ENCODE measurements at places on chromosomes 12 and 14.

DNA sequence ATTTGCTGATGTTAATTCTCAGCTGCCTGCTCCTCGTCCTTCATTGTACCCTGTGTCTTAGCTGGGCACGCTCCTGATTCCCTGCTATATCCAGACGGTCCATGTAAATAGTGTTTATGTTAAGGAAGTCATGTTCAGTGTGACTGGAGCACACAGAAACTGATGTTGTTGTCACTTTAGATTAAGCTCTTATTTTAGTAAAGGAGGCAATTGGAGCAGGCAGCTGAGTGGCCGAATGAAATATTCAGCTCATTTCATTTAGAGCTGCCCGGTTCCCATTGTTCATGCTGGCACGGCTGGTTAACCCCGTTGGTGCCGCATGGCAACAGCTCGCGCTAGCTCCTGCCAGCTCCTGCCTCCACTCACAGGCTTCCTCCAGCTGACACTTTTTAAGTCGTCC, 446.8 kb upstream of the SOX5 start:
- no peak for DNase-seq

GRCh38 chr14:58027904-58028303, 124.1 kb downstream of the ARMH4 start:
- no peak for DNase-seq

DNA sequence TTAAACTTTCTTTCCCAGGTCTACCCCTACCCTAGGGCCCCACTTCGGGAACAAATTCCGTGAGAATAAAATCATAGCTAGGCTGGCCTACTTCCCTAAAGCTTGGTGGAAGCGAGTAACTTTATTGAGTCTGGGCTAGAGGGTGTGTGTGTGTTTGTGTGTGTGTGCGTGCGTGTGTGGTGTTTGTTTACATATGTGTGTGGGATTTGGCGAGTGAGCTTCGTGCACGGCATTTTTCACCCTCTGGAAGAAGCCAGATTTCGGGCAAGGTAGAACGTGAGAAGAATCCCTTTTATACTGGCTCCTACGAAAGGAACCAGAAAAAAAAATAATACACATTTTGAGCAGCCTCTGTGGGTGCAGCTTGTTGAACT, 7.5 kb upstream of the LHX5 start:
- DNase-seq = no peak

DNA sequence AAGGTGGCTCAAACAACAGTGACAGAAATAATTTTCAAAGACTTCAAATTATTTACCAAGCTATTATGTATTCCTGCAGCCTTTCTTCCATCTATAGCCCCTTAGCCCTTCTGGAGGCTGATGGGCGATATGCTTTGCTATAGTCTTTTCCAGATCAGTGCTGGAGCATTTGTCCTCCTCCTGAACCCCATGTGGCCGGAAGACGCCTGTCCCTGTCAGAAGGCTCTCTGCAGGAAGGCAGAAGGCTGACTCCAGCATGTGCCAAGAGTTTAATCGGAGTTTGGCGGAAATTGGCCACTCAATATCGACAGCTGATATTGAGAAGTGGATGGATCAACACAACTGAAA, 49.3 kb upstream of the MAX start:
- DNase-seq = no peak

GRCh38 chr12:68011206-68011881, 22.1 kb downstream of the IFNG-AS1 start:
- DNase-seq = no peak

DNA sequence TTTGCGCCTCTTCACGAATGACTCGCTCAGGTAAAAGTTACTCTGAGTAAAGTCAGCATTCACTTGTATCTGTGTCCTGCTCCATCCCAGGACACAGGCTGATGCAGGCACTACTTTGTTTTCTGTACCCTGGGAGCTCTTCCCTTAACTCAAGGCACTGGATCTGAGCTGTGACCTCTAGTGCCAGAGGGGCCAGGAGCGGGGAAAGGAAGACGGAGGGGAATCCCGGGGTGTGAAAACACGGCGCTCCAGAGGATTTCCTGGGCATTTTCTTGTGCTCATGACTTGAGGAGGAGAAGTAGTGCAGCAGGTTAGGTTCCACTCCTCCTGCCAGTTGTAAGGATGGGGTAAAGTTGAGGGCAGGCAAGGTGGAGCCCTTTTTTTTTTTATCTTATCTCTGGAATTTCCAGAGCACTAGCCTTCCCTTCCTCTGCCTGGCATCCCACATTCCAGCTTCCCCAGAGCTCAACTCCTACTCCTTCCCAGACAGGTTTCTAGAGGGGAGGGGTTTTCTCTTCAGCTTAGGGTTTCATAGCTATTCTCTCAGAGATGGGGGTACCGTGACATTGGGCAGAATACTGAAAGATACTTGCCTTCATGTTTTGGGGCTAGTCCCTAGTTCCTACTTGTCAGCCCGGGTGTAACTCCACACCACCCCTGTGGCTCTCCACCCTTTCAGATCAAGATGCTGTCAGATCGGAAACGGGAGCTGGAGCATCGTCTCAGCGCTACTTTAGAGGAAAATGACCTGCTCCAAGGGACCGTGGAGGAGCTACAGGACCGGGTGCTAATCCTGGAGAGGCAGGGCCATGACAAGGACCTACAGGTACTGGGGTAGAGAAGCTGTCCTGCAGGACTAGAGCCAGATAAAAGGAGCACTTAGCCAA, 52.3 kb downstream of the RAB35 start:
- no peak for DNase-seq

GRCh38 chr12:48668996-48669395, 13.0 kb downstream of the KANSL2 start:
- DNase-seq = no peak

GRCh38 chr14:70098250-70098809, 90.4 kb downstream of the SLC8A3 start:
- DNase-seq = no peak

DNA sequence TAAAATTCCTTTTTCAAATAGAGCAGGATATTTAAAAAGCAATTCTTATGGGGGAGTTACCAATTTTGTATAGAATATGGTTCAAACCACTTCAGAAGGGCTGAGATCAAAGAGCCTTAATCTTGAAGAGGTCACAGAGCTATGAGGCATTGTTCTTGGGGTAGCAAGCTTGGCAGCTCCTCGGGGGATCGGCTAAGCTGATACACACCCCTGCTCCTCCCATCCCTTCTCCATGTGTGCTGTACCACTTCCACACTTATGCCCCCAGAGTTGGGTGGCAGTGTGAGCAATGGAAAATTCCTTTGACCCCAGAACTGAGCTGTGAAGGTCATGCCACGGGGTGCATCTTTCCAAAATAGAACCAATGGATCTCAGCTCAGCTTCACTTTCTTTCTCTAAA, 15.0 kb upstream of the TMEM30B start:
- DNase-seq = no peak

- no peak for DNase-seq
Measured at GRCh38 chr12:56521209-56521589, 421 bp upstream of the RBMS2 start.

DNA sequence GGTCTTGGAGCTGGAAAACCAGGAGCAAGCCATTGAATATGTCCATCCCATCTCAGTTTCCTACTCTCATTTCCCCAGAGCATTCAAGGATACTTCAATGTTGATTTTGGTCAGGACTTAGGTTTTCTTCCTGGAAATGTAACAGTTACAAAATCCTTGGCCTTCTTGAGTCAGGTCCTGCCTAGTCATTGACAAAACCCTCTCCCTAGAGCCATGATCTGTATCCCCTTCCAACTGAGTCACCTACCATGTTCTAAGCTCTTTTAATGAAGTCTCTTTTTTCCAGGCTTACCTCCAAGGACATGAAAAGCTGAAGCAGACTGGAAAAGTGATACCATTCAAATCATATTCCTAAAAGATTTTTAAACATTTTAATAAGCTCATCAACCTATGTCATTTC, 549.2 kb downstream of the GALC start:
- no peak for DNase-seq

- no peak for DNase-seq
Measured at GRCh38 chr12:11075642-11076041, 13.5 kb upstream of the TAS2R46 start.

DNA sequence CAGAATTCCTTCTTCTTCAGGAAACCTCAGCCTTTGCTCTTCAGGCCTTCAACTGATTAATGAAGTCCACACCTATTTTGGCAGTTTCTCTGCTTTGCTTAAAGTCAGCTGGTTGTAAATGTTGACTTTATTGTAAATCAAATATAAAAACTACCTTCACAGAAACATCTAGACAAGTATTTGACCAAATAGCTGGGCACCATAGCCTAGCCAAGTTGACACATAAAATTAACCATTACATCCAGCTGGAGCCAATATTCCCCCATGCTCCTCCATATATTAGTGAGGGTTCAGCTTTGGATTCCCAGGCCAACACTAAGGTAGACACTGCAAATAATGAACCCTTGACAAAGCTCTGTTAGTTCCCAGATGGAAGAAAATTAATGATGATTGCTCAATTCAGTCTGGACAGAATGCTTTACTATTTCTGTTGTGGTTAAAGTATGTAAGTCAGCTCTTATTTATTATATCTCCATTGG, 125.5 kb downstream of the ZFP36L1 start:
- DNase-seq = no peak

DNA sequence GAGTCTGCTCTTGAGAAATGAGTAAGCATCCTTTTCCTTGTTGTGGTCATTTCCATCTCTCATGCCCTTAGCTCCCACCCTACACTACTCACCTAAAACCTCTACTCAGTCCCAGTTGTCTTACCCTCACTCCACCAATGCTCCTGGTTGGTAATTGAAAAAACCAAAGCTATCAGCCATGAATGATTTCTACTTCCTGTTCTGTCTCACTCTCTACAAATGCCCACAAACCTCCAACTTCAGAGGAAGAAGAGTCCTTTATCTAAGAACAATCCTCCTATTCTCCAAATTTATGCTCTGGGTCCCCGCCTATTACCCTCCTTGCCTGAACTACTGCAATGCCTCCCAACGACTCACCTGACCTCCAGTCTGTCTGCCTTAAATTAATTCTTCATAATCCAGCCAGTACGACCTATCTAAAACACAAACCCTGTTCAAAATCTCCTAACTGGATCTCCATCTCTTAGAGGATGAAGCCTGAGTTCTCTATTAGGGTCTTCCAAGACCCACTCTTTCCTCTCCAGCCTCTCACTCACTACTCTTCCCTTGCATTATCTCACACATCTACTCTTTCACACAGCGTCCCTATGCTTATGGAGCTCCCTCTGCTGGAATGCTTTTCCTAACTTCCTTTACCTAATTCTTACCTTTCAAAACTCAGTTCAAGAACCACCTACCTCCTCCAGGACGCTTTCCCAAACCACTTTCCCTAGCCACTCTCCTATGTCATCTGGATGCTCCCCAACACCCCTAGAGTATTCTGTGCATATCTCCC, 2.2 kb downstream of the DHRS1 start:
- no peak for DNase-seq
